Testis (tissue), 5 donors: ENCODE measurements at places on chromosomes 12 and 14. TPM values are rescaled to one million over a fixed set of nuclear protein-coding genes. Genes with fewer than 3 reads are reported as not detected.

Gene CLEC7A
- 4.8 TPM for polyA plus RNA-seq

Gene KCNC2
- not detected for polyA plus RNA-seq

Gene PABPN1
- polyA plus RNA-seq, result 222 TPM

Gene COCH
- 3.0 TPM for polyA plus RNA-seq

Gene SCNN1A
- polyA plus RNA-seq, result 14.6 TPM

GRCh38 chr12:561908-562593 is 101.2 kb downstream of the NINJ2 start:
- DNase-seq, result peak; percentile 52

- DNase-seq, result no peak
Measured at GRCh38 chr14:39038542-39038941, 64.5 kb downstream of the SEC23A start.

- DNase-seq, result no peak
Measured at GRCh38 chr12:94704452-94705306, 54.3 kb upstream of the TMCC3 start.

DNA sequence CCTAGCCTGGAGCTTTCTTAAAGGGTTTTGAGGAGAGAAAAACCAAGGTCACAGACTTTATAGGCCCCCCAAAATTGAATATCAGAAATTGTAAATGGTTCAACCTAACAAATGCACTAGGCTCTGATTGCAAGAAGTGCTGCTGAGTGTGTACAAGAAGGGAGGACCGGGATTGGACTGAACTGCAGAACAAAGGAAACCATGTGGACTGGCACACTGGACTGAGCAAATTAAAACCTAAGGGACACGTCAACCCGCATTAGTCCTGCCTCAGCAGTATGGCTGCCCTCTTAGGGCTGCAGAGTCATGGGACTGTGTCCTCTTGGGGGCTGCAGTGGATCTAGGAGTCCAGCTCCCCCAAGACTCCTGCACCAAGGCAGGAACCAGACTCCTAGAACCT is 842 bp upstream of the CISTR start:
- no peak for DNase-seq
